Temporal lobe (tissue), 4 donors: ENCODE measurements at places on chromosomes 16 and 17. TPM values are rescaled to one million over a fixed set of nuclear protein-coding genes. Genes with fewer than 3 reads are reported as not detected.

Gene CMTM2
- total RNA-seq = 0.25 TPM

Gene OTOP3
- not detected for total RNA-seq

Gene ABCA10
- total RNA-seq = 2.7 TPM

Gene COX6A2
- not detected for total RNA-seq

Gene TEX2
- total RNA-seq = 30.5 TPM

Gene ARSG
- total RNA-seq = 3.2 TPM
